Muscle of back (tissue), 13 donors: ENCODE measurements at places on chromosomes 16 and 17.

DNA sequence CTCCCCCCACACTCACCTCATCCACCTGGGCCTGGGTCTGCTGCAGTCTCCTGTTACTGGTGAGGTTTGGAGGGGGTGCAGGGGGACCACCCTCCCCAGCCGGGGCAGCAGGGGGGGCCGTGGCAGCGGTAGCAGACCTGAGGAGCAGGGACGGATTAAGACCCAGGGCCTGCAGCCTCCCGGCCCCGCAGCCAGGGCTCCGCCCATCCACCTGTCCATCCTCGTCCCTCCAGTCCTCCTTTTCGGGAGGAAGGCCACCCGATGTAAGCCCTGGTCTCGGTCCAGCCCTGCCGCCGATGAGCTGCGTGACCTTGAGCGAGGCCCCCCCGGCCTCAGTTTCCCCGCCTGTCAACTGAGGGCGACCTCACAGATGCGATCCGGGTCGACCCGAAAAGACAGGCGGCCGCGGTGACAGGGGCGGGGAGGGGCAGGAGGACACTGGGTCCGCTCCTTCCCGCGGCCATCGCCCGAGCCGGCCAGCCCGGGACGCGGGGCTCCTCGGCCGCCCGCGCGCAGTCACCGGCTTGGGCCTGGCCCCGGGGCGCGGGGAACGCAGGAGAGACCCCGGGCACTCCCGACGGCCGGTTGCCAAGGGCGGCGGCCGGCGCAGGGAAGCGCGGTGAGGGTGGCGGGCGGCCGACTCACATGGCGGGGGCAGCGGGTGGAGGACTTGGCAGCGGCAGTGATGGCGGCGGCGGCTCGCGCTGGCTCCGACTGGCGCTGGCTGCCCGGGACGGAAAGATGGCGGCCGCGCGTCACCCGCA is at the start of gene VAMP2:
TSS of gene VAMP2 (minus strand) at position 716 of the 764 bp plus-strand sequence. CDS start at position 647, 69 bp downstream.
- peak; percentile 93 for DNase-seq

DNA sequence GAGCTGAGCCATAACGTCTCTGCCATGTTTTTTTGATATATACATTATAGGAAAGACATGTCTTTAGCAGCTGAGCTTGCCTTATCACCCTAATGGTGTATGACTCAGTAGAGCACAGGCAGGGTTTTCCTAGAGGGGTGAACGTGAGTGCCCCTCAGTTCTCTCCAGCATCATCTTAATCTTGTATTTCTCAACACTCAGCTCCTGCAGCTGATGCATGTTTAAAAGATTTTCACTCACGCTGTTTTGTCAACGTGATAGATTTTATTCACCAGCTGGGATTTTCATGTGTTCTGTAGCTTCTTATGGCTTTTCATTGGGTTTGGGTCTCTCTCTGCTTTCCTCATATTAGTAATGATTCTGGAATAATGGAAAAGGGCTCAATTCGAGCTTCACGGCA is 186.0 kb upstream of the PMFBP1 start:
- no peak for DNase-seq

GRCh38 chr16:15502041-15502725 is 67.8 kb downstream of the BMERB1 start:
- peak; percentile 90 for DNase-seq

DNA sequence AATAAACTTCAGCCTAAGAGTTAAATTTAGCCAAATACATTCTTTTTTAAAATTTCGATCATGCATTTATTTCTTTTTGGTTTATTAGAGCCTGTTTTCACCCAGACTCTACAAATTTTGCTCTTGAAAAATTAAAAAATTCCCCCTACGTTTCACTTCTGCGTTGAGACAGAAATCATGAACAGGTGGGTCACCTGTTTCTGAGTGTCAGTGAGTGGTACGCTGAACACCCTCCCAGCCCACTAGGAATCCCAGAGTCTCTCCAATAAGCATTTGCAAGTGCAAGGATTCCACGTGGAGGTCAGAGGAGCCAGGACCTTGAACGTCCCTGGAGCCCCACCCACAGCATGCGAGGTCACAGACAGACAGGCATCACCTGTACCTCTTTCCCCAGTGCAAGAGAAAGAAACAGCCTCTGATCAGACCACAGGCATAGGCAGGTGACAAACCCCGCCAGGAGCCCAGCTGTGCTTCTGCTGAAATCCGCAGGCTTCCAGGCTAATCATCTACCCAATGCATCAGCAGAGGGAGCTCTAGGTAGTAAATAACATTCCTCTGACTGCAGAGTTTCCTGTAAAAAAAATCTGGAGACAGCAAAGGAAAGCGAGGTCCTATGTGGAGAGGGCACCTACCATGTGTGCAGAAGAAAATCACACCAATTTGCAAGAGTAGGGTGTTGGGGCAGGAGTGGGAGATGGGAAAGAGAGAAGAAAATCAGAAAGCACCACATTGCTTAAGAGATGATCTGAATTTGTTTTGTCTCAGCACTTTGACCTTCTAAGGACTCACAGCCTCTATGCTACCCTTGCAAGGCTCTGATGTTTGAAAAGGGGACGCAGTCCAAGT is 5.9 kb upstream of the XYLT1 start:
- peak; percentile 66 for DNase-seq

DNA sequence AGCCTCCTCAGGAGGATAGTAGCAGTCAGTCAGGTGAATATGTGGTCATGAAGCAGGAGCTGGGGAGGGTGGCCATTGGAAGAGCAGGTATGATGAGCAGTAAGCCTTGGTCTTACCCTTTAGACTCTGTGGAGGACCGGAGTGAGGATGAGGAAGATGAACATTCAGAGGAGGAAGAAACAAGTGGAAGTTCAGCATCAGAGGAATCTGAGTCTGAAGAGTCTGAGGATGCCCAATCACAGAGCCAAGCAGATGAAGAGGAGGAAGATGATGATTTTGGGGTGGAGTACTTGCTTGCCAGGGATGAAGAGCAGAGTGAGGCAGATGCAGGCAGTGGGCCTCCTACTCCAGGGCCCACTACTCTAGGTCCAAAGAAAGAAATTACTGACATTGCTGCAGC is 12.7 kb downstream of the SRCAP start:
- DNase-seq = no peak

DNA sequence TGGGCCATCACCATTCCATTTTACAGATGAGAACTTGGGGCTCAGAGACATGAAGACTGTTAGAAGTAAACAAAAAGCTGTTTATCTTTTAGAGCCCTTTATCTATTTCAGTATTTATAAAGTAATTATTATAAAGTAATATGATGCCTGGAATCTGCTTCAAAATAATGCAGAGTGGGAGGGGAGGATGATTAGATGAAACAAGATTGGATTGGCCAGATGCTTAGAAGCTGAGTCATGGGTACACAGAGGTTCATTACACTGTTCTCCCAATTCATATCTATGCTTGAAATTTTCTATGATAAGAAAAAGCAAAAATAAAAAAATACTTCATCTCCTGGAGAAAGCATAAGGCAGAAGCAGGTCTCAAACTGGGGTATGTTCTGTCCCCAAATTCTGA is 29.4 kb downstream of the TOM1L2 start:
- no peak for DNase-seq

DNA sequence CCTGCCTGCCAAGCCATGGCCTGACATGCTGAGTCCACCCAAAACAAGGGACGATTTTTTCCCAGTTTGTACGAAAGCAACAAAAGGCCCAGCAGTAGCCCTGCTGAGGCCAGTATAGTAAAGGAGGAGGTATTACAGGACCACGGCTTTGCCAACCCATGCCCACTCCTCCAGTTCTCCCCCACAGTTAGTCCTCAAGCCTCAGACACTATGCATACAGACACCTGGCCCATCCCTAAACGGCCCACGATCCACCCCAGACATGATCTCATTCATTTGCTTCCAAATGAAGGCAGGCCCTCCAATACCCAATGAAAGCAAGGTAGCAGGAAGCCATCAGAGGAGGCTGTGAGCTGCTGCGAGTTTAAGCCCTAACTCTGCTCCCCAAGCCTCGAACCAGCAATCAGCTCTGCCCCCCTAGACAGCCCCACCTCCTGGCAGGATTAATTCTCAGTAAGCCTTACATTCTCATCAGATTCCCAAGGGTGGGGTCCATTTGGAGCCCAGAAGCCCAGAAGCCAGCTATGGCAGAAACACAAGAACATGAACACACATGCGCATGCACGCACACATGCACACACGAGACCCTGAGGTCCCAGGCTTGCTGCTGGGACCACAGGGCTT is 4.9 kb downstream of the HDAC5 start:
- no peak for DNase-seq

DNA sequence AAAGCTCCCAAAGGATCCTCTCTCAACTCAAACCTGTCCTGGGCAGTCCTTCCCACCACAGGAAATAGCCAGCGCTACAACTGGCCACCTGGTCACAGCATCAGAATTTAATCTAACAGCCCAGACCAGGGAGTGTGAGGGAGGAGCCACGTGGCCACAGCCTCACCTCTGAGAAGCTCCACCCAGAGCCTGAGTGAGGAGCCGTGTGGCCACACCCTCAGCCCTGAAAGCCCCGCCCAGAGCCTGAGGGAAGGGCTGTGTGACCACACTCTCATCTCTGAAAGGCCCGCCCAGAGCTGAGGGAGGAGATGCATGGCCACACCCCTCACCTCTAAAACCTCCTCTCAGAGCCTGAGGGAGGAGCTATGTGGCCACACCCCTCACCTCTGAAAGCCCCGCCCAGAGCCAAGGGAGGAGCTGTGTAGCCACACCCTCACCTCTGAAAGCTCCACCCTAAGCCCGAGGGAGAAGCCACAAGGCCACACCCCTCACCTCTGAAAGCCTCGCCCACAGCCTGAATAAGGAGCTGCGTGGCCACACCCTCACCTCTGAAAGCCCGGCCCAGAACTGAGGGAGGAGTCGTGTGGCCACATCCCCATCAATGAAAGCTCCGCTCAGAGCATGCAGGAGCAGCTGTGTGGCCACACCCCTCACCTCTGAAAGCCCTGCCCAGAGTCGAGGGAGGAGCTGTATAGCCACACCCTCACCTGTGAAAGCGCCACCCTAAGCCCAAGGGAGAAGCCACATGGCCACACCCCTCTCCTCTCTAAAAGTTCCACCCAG is 28.6 kb downstream of the SLC38A8 start:
- no peak for DNase-seq

GRCh38 chr17:62150471-62150870 is 85.4 kb upstream of the MED13 start:
- no peak for DNase-seq

DNA sequence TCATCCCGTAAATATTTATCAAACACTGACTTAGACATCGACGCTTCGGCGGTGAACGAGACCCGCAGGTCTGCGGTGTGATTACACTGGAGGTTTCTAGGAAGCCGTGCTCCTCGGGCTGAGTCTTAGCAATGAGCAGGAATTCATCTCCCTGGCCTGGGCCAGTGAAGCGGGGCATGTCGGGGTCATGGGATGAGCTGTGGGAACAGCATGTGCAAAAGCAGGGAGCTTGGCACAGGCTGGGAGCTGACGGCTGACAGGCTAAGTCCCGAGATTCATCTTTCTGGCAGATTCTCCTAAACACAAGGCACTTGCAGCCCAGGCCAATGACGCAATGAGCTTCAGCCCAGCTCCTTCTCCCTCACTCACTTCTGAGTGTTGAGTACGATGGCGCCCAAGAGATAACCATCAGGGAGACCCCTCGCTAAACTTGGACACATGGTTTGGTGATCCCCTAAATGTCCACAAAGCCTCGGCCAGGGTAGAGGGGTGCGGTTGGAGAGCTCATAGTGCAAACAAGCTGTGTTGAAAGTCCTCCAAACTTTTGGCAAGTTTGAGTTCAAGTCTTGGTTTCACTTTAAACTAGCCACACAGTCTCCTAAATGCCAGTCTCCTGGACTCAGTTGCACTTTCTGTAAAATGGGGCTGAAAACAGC is 12.8 kb downstream of the CRISPLD2 start:
- peak; percentile 76 for DNase-seq

GRCh38 chr16:50035468-50035992 is 10.5 kb downstream of the CNEP1R1 start:
- DNase-seq = no peak

DNA sequence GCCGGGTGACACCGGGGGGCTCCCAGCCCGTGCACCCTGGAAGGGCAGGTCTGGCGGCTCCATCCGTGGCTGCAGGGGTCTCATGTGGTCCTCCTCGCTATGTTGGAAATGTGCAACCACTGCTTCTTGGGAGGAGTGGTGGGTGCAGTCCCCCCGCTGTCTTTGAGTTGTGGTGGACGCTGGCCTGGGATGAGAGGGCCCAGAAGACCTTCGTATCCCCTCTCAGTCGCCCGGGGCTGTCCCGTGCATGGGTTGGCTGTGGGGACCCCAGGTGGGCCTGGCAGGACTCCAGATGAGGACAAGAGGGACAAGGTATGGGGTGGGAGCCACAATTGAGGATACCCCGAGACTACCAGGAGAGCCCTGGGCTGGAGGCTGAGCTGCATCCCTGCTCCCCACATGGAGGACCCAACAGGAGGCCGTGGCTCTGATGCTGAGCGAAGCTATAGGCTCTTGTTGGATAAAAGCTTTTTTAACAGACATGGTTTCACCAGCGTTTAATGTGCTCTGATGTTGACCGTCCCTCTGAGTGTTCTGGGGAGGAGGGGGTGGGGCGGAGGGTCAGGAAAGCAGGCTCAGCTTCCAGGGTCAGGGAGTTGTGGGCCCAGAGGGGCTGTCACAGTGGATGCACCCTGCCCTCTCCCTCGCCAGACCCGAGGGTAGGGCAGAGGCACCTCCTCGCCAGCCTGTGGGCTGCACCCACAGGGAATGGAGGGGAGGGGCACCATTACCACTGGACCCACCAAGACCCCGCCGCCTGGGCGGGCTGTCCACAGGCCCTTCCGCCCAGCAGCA is 5.4 kb downstream of the SPATA2L start:
- DNase-seq = no peak

DNA sequence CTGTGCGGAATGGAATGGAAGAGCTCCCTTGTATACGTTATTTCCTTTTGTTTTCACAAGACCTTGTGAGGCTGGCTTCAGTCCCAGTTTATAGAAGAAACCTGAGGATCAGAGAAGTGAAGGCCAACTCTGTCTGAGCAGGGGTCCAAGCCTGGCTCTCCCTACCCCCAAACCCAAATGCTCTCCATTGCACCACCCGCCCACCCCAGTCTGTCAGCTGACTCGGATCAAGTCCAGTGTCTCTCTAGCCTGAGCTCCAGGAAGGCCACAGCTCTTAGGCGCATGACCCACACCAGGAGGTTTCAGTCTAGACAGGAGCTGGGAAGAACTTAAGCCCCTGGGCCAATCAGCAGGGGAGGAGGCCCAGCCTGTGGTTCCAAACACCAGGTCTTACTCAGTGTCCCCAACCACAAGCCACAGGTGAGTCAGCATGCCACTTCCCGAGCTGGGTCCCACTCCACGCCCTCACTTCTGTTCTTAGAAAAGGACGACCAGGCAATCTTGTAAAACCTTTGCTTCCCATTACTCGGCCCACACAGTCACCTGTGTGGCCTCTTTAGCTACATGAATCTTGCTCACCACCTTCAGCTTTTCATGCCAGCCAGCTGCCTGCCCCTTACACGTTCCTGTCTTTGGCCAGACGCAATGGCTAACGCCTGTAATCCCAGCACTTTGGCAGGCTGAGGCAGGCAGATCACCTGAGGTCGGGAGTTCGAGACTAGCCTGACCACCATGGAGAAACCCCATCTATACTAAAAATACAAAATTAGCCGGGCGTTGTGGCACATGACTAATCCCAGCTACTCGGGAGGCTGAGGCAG is 27.8 kb downstream of the TK2 start:
- no peak for DNase-seq

DNA sequence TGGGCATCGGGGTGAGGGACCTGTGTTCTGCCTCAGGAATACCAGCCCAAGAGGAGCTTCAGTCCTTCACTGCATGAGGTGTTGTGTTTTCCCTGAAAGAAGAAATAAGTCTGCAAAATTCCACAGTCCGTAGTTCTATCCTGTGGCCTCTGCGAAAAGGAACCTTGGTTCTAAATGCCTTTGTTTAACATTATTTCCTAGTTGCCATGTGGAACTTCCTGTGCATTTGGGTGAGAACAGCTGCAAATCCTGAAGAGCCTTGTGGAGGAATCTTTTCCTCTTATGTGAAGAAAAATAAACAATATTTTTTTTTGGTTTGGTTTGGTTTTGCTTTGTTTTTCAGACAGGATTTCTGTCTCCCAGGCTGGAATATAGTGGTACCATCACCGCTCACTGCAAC is 9.8 kb downstream of the PSKH1 start:
- DNase-seq = no peak
